ENCODE measurements at places on chromosomes 1 and 21.

- DNase-seq = no peak
Measured at GRCh38 chr1:167767761-167768160, 46.0 kb downstream of the MPZL1 start.

DNA sequence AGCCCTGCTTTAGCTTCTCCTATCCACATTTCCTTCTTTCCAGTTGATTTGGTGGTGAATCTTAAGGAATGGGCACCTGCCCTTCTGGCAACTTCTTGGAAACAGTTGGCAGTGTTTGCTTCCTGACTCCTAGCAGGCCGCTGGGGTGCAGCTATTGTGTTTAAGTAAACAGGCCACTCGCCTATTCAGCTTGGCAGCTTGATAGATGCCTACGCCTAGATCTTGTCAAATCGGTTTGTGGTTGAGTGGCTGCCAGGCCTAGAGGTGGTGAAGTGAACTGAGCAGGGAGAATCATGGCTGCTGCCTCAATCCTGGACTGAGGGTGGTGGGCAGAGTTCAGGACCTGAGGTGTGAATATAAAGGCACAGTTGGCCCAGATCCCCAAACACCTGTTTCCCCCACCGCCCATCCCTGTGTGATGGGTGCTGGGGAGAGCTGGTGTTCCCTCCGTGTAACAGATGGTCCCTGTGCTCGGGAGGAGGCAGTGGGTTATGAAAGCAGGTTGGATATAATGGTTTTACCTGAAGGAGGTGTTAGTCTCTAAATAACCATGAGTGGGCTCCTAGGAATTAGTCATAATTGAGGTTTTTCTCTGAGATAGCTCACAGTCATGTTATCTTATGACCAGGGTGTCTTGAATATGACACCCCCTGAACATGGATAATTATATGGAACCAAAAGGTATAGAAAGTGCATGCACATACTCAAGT is 940 bp upstream of the PLA2G2C start:
- DNase-seq = no peak

GRCh38 chr1:175481126-175482070 is 262.0 kb downstream of the TNR start:
- peak; percentile 51 for DNase-seq

DNA sequence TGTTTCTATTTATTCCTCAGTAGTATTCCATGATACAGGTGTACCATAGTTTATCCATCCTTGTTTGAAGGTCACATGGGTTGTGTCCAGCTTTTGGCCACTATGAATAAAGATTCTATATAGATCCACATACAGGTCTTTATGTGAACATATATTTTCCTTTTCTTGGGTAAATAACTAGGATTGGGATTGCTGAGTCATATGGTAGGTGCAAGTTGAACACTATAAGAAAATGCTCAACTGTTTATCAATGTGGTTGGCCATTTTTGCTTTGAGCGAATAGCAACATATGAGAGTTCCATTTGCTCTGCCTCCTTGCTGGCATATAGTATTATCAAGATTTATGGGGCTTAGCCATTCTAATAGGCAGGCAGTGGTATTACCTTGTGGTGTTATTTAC is 170.2 kb upstream of the KCNJ15 start:
- DNase-seq = no peak

DNA sequence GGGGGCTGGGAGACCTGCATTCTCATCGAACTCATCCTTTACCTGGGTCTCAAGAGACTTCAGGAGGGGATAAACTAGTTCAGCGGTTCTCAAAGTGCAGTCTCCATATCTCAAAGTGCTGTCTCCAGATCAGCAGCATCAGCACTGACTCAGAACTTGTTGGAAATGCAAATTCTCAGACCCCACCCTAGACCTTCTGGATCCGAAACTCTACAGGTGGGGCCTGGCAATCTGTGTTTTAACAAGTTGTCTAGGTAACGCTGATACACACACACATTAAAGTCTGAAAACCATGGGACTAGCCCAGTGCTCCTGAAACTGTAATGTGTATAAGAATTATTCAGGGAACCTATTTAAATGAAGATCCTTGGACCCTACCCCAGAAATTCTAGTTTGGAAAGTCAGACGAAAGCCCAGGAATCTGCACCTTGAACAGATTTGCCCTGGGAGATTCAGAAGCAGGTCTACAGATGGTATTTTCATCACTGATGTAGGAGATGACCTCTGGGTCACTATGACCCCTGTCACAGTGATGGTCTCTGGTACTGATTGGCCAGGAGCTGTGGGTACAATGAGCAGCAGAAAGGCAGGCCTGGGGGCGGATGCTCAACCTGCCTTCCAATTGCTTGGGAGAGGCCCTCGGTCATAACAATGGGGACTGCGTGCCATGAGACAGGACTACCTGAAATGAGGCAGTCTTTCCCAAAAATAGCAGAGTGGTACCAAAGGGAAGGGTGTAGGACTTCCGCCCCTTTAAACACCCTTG is 127.2 kb downstream of the FAM78B start:
- no peak for DNase-seq

- no peak for DNase-seq
Measured at GRCh38 chr1:237556911-237557310, 333.8 kb downstream of the ZP4 start.

DNA sequence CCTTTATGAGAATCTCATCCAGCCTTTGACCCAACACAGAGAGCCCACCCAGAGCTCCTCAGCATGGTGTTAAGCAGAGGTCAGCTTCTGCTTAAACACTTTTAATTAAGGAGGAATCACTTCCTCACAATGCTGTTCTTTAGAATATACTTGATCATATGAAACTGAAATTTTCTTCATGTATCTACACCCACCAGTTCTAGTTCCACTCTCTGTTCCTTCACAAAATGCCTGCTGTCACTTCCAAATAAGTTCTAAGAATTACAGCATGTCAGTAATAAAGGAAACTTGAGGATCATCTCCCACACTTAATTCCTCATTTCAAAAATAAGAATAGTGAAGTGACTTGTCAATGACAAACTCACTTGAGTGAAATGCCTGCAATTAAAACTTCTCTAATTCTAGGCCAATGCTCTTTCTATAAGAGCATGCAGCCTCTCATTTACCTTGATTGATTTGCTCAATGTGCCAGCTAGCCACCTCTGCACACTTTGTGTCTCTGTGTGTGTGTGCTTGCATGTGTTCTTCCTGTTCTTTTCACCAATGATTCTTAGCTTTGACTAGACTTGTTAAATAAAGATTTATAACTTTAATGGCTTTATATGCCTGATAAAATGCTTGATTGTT is 356.3 kb downstream of the PLPP3 start:
- DNase-seq = no peak

DNA sequence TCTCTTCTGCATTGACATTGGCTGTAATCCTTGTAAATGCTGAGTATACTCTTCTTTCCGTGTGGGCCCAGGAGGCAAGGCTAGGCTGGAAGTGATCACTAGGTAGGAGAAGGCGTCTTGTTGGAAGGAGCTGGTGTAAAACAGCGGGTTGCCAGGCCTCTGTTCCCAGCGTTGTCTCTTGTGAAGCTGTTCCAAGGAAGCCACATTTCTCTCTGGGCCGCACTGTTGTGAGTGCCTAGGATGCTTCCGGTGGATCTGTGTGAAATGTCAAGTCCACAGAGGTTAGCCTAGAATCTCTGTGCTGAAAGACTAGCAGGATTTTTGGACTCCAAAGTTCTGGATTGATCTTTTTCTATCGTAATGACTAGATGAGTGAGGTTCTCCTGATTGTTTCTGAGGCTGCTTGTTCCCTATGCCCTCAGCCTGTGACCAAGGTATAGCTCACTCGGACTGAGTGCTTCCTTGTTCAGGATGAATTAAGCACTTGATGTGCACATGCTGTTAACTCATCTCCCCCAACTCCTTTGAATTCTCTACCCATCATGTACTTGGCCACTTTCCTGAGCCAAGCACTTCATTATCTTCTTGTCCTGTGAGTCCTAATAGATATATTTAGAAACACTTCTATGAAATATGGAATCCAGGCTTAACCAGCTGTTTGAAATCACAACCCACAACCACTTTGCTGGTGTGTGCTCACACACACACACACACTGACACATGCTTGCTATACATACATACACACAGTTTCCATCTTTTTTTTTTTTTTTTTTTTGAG is 63.3 kb downstream of the PBX1 start:
- DNase-seq = no peak

GRCh38 chr1:70836456-70836855 is 211.2 kb downstream of the PTGER3 start:
- no peak for DNase-seq

- no peak for DNase-seq
Measured at GRCh38 chr1:230368871-230369270, 57.3 kb downstream of the PGBD5 start.

DNA sequence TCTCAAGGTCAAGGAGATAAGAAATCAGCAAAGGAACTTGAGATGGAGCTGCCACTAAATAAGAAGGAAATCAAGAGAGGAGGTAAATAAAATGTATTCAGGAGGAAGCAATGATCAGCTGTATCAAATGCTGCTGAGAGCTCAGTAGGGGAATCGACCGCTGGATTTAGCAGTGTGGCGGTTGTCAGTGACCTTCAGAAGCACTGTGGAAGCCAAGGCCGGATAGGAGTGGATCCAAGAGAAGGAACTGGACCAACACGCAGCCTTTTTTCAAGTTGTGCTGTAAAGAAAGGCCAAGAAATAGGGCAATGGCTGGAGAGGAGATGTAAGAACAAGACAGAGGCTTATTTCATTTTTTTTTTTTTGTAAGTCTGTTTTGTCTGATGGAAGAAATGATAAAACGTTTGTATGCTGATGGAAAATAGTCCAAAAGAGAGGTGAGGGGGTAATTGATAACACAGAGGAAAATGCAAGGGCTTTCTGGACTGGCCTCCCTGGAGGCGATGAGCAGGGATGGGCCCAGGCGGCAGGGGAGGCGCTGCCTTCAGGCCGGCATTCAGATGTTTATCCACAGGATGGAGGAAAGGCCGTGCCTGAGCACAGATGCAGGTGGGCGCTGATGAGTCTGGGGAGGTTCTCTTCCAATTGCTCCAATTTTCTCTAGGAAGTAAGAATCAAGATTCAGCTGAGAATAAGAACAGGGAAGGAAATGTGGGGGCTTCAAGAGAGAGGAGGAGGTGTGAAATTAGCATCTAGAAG is 17.5 kb upstream of the FAM43B start:
- DNase-seq = no peak

DNA sequence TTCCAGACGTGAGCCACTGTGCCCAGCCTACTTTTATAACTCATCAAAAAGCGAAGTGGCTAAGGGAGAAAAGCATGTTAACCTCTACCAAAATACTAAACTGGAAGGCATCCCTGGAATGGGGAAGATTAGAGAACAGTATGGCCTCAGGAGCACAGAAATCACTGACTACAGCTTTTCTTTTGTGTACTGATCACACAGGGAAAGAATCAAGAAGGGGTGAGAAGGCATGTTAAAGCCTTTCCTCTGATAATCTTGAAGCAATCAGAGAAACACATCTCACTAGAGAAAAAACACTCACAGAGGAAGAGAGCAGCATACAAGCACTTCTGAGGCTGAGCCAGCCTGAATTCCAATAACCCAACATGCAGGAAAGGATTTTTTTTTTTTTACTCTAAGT is 10.7 kb downstream of the PCAT6 start:
- peak; percentile 66 for DNase-seq

DNA sequence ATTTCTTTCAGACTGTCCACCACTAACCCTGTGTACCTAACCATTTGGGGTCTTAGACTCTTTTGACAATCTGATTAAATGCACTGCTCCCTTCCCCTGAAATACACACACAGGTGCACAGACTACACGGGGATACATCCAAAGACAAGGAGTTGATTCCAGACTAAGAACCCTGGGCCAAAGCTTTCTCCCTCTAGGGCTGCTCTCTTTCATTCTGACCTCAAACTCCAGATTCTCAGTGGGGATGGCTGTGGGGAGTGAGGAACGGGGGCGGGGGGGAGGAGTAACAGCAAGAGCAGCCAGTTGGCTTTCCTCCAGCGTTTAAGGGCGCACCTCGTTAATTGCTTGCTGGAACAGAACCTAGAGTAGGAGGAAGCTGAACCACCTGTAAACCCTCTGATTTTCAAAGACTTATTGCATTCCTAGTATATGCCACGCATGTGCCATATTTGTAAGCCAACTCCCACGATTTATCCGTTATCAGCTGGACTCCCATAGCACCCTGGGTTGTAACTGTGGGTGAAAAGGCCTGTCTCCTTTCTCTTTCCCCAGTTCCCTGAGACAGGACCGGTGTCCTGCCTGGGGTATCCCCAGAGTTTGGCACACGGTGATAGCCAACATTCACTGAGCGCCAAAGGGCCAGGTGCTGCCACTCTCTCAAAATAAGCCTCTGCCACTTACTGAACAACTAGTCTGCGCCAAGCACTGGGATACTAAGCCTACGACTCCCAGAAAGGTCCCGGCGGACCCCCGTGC is 920 bp downstream of the MTHFR start:
- DNase-seq = peak; percentile 50

GRCh38 chr21:29330797-29331196 is 32.1 kb downstream of the BACH1 start:
- DNase-seq = no peak

DNA sequence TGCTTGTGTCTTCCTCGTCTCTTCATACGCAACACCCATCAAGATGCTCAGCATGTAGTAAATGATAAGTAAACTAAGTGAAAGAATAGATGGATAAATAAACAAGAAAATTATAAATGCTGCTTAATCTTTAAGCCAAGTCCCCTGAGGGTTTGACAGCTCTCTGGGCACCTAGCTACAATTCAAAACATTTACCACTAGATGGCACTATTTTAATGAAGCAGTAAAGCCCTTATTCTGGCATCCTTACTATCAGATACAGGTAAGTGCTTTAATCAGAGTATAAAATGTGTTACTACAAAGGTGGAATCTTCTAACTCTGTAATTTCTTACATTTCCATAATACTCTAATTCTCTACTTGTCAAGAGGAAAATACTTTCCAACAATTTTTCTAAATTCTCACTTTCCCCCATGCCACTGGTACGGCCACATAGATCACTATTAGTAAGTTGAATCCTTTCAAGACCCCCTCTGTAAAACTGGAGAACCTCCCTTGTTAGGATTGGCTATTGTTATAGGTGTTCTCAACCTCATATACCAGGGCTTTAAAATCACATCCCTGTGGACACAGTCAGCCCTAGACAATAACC is 137.8 kb downstream of the BARHL2 start:
- peak; percentile 77 for DNase-seq

DNA sequence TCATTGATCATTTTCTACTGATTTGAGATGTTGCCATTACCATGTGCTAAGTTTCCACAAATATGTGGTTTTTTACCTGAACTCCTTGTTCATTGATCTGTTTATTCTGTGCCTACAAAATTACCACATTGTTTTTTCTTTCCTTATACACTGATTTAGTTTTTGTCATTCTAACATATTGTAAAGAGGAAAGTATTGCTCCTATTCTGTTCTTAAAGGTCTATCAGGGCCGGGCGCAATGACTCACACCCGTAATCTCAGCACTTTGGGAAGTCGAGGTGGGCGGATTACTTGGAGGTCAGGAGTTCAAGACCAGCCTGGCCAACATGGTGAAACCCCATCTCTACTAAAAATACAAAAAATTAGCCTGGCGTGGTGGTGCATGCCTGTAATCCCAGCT is 75.1 kb downstream of the CAMTA1 start:
- DNase-seq = peak; percentile 19

GRCh38 chr1:98306517-98307089 is 354.9 kb upstream of the SNX7 start:
- no peak for DNase-seq

Measured in adipocyte (in vitro differentiated cells).